Karpas-422 (cell line): ENCODE measurements at places on chromosomes 2 and 18. TPM values are rescaled to one million over a fixed set of nuclear protein-coding genes. Genes with fewer than 3 reads are reported as not detected.

DNA sequence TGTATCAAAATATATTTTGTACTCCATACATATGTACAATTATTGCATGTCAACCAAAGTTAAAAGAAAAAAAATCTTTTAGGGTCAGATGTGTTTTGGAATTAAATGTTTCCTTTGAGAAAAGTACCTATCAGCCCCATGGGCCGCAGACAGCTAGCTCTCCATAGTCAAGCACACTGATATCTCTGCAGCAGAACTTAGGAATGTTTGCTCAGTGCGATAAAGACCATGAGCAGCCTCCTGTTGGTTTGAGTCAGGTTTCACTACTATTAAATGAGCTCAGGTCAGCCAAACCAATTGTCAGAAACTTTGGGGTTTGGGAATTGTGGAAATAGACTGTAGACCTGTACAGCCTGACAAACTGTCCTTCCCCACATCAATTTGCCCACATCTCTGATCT lies 33.7 kb downstream of the LCT start:
- H3K27me3 ChIP-seq: no peaks in the 10 kb centered on the region
- peaks cover 37% of the 10 kb centered on the region for H3K36me3 ChIP-seq
- no peaks in the 10 kb centered on the region for H3K4me1 ChIP-seq

- H3K4me3 ChIP-seq: no peak overlapping the region
- H3K27me3 ChIP-seq: no peaks in the 10 kb centered on the region
- no peak overlapping the region for H3K27ac ChIP-seq
Measured at GRCh38 chr2:240912878-240913809, 7.0 kb downstream of the CROCC2 start.

DNA sequence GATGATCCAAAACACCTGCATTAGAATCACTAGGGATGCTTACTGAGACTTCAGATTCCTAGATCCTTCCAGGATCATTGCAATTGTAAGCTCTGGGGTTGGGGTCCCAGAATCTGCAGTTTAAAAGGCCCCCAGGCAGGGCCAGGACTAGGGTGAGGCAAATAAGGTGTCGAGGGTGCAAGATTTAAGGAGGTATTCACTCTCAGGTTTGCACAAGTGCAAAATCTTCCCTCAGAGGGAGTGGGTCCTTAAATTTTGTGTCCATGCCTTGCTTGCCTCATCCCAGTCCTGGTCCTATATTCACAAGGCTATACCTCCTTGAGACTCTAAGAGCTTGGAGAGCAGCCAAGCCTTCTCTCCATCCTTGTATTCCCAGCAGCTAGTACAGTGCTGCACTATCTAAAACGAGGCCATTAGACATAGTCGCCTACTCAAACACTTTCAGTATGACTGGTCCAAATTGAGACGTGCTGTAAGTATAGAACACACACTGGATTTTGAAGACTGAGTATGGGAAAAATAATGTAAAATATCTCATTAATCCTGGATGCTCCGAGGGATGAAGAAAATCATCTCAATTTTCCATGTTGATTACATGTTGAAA lies 31.6 kb upstream of the MREG start:
- H3K27ac ChIP-seq: no peak overlapping the region
- no peak overlapping the region for H3K4me3 ChIP-seq
- no peaks in the 10 kb centered on the region for H3K4me1 ChIP-seq
- no peaks in the 10 kb centered on the region for H3K27me3 ChIP-seq

DNA sequence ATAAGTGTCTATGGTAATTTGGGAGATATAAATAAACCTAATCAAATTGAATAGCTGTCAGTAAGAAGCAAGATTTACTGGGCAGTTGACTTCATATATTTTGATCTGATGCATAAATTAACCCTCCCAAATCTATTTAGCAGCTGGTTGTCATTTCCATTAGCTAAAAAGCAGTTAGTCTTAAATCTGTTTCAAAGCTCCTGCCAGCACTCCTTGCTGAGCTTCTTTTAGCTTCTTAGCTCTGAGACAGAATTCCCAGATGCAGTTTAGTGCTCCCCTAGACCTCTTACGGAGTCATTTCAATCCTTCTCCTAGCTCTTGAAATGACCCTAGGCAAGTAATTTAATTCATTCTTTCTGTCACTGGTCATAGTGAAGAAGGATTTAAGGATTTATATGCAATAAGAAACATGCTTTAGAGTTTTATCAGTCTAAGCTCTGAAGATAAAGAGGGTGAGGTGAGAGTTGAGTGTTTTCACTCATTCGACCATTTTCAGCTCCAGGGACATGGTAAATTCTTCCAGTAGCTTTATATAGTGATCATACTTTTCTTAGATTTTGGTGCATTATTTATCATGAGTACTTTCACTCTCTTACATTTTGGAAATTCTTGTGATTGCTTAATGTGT lies 98.9 kb downstream of the PHLPP1 start:
- H3K27me3 ChIP-seq: no peaks in the 10 kb centered on the region
- no peak for DNase-seq
- no peak overlapping the region for H3K27ac ChIP-seq
- no peaks in the 10 kb centered on the region for H3K36me3 ChIP-seq
- H3K4me3 ChIP-seq: no peak overlapping the region

GRCh38 chr2:8872821-8873432 lies 35.5 kb upstream of the KIDINS220 start:
- H3K36me3 ChIP-seq: no peaks in the 10 kb centered on the region
- H3K27me3 ChIP-seq: no peaks in the 10 kb centered on the region
- H3K4me3 ChIP-seq: no peak overlapping the region
- H3K27ac ChIP-seq: no peak overlapping the region
- DNase-seq: peak; percentile 73
- H3K4me1 ChIP-seq: peaks cover 6% of the 10 kb centered on the region

The GAREM2 gene
- total RNA-seq: not detected in 2 replicates

GRCh38 chr2:25381502-25381901 lies 39.8 kb upstream of the DNMT3A start:
- H3K4me1 ChIP-seq: peaks cover 8% of the 10 kb centered on the region
- no peak for DNase-seq
- H3K4me3 ChIP-seq: no peak overlapping the region

The PFN4 gene
- total RNA-seq: 2.1 TPM in 1 of 2 replicates, not detected in the other

DNA sequence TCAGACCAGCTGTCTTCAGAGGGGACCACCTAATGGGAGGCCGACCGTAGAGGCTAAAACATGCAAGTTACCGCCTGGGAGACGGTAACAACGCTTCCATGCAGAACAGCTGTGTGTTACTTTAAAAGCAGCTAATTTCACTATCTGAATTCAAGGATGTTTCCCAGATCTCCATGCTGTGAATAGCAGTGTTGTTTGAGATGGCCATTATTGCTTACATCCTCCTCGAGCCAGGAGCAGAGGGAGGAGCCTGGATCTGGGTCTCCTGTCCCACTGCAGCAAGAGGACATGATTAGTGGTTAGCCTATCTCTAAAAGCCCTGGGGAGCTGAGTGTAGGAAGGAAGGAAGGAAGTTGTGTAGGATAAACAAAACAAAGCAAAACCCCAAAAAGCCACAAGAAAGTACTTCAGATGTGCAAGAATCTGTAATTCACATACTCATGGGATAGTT lies 50.9 kb downstream of the ACTR2 start:
- H3K36me3 ChIP-seq: peaks cover 5% of the 10 kb centered on the region
- peaks cover 3% of the 10 kb centered on the region; the same call in 1 of the 2 replicates for H3K4me1 ChIP-seq
- H3K27ac ChIP-seq: no peak overlapping the region
- no peak overlapping the region for H3K4me3 ChIP-seq
- no peaks in the 10 kb centered on the region for H3K27me3 ChIP-seq

- no peak overlapping the region for H3K4me3 ChIP-seq
- no peak for DNase-seq
- no peaks in the 10 kb centered on the region for H3K27me3 ChIP-seq
Measured at GRCh38 chr2:45768208-45768607, 116.7 kb downstream of the PRKCE start.

- no peak for DNase-seq
- H3K36me3 ChIP-seq: no peaks in the 10 kb centered on the region
- H3K27ac ChIP-seq: no peak overlapping the region
- no peaks in the 10 kb centered on the region for H3K4me1 ChIP-seq
- H3K4me3 ChIP-seq: no peak overlapping the region
Measured at GRCh38 chr2:186648130-186648529, 45.7 kb upstream of the FAM171B start.

GRCh38 chr2:15665067-15665942 lies 73.6 kb downstream of the DDX1 start:
- DNase-seq: no peak
- no peak overlapping the region for H3K27ac ChIP-seq
- H3K4me3 ChIP-seq: no peak overlapping the region
- no peaks in the 10 kb centered on the region for H3K4me1 ChIP-seq
- no peaks in the 10 kb centered on the region for H3K36me3 ChIP-seq
- no peaks in the 10 kb centered on the region for H3K27me3 ChIP-seq

- no peak overlapping the region for H3K27ac ChIP-seq
- H3K4me3 ChIP-seq: no peak overlapping the region
- no peaks in the 10 kb centered on the region for H3K36me3 ChIP-seq
- no peaks in the 10 kb centered on the region for H3K27me3 ChIP-seq
- no peak for DNase-seq
Measured at GRCh38 chr2:240953426-240954410, 44.7 kb upstream of the SNED1 start.

- no peaks in the 10 kb centered on the region for H3K27me3 ChIP-seq
- no peaks in the 10 kb centered on the region for H3K4me1 ChIP-seq
- H3K36me3 ChIP-seq: no peaks in the 10 kb centered on the region
Measured at GRCh38 chr2:71611781-71612527, 158.6 kb downstream of the DYSF start.

DNA sequence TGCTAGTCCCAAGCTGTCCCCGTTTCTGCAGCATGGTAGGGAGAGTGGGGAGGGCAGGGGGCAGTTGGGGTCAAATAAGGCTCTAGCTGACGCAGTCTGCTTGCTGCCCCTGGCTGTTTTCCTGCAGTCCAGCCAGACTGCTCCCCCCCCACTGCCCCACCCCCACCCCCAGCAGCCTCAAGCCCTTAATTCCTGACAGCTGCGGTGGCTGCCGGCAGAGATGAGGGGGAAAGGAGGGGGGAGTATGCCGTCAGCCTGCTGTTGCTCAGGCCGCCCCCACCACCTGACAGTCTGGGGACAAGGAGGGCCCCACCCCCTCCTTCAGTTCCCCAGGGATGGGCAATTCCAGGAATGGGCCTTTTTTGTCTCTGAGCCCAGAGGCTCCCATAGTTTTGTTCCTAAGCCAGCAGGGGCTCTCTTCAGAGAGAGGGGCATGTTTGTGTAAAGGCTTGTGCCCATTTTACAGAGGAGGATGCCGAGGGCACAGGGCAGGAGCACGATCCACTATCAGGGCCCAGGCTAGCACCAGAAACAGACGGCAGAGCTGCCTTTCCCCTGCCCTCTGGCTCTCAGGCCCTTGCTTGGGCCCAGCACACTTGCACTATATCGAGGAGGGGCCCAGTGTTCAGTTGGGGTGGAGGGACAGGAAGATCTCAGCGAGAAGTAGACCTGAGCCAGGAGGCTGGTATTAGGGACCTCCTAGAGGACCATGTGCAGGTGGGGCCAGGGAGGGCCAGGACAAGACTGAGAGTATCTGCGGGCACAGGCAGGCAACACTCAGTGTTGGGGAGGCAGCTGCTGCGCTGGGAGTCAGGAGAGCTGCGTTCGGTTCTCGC lies 1.5 kb upstream of the WNT10A start:
- no peak for DNase-seq
- no peaks in the 10 kb centered on the region; the same call in 1 of the 2 replicates for H3K36me3 ChIP-seq
- H3K27me3 ChIP-seq: no peaks in the 10 kb centered on the region
- H3K4me3 ChIP-seq: peak overlapping the region; percentile 56; the same call in 1 of the 2 replicates
- peaks cover 24% of the 10 kb centered on the region for H3K4me1 ChIP-seq

DNA sequence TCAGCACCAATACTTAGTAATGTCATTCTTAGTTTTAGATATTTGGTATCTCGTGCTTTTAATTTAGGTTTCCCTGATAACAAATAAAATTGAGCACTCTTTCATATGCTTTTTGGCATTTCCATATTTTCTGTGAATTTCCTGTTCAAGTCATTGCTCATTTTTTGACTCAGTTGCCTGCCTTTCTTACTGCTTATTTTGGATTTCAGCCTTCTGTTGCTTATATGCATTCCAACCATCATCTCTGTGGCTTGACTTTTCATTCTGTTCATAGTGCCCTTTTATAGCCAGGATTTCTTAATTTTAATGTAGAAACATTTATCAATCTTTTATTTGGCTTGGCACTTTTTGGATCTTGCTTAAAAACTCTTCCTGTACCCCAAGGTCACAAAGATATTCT lies 14.5 kb upstream of the KIF3C start:
- H3K4me1 ChIP-seq: no peaks in the 10 kb centered on the region
- H3K27ac ChIP-seq: no peak overlapping the region

DNA sequence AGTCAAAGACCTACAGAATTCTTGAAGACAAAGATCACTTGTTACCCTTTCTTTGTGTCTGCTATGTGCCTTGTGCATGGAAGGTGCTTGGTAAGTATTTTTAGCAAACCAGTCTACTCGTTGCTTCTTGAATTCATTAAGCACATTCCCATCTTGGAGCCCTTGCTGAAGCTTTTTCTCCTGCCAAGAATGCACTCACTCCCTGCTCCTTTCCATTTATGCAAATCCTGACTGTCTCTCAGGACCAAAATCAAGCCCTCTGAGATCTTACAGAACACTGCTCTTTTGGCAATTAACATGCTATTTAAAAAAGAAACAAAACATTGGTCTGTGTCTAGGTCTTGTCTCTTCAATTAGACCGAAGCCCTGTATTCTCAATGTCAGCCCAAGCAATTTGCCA lies 75.8 kb downstream of the CLHC1 start:
- DNase-seq: peak; percentile 66
- H3K27ac ChIP-seq: peak overlapping the region; percentile 49
- H3K4me1 ChIP-seq: peaks cover 84% of the 10 kb centered on the region

- no peaks in the 10 kb centered on the region for H3K36me3 ChIP-seq
- H3K27ac ChIP-seq: no peak overlapping the region
- no peaks in the 10 kb centered on the region for H3K27me3 ChIP-seq
- H3K4me3 ChIP-seq: no peak overlapping the region
- peaks cover 6% of the 10 kb centered on the region for H3K4me1 ChIP-seq
Measured at GRCh38 chr2:241288324-241288888, 27.1 kb downstream of the HDLBP start.

The EMILIN1 gene
- total RNA-seq: 0.47 TPM in 1 of 2 replicates, not detected in the other

DNA sequence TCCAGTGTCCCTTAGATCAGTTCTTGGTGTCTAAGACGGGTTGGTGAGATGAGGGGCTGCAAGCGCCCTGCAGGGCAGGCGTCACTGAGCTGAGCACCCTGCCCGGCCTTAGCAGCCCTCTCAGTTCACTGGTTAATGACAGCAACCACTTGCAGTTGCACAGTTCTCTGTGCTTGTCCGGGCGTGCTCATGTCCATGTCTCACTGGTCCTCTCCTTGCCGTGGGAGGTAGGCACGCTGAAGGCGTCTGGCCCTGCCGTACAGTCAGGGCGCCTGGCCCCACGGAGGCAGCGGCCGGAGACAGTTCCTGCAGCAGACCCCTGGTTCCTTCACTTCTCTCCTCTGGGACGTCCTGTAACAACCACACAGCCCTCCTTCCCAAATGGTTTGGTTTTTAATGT lies 75.3 kb downstream of the ARHGEF4 start:
- H3K27ac ChIP-seq: no peak overlapping the region
- H3K27me3 ChIP-seq: no peaks in the 10 kb centered on the region
- no peaks in the 10 kb centered on the region for H3K4me1 ChIP-seq
- H3K4me3 ChIP-seq: no peak overlapping the region
- DNase-seq: no peak

DNA sequence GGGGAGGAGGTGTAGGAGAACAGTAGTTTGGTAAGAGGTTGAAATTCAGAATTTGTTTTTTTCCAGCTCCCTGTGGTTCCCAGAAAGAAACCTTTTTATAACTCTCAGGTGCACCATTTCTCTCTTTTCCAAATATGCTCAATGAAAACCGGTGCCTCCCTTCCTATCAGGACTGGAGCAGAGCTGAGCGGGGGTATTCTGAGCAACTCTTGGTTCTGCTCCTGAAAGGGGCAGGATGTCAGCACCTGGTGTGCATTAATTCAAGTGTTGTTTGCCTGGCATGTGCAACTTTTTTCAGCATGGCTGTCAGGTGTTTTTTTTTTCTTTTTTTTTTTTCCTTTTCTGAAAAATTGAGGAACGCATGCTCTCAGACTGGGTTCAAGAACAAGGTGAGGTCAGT lies 74.1 kb downstream of the MAPK4 start:
- H3K27ac ChIP-seq: no peak overlapping the region
- DNase-seq: no peak
- no peaks in the 10 kb centered on the region; the same call in 1 of the 2 replicates for H3K27me3 ChIP-seq
